ENCODE measurements at places on chromosomes 16 and 17.

DNA sequence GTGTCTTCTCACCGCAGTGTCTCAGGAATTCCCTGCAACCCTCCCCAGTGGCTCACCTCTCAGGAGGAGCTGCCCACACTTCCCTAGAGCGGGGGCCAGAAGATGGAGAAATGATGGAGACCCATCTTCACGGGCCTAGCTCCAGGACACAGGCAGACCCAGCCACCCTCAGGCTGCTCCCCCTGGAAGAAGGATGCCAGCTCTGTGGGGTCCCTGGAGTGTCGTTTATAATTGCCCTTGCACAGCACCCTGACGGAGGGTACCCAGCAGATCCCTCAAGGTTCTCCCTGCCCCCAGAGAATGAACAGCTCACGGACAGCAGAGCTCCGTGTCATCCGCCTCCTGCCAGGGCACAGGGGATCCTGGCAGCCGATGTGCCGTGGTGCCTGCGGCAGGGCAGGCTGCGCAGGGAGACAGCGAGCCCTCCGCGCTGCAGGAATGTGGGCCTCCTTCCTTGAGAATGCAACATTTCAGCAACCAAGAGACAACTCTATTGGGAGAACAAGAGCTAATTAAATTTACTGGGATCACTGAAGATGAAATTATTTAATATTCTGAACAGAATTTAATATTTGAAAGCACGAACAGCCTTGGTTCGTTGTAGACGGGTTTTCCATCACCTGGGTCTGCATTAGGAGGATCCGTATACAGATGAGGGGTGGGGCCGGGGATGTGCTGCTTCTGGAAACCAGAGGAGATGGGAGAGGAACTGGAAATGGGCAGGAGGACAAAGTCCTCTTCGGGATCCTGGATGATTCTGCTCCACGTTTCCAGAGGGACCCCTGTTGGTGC lies 21.0 kb upstream of the RBFOX3 start:
- no peak for DNase-seq

DNA sequence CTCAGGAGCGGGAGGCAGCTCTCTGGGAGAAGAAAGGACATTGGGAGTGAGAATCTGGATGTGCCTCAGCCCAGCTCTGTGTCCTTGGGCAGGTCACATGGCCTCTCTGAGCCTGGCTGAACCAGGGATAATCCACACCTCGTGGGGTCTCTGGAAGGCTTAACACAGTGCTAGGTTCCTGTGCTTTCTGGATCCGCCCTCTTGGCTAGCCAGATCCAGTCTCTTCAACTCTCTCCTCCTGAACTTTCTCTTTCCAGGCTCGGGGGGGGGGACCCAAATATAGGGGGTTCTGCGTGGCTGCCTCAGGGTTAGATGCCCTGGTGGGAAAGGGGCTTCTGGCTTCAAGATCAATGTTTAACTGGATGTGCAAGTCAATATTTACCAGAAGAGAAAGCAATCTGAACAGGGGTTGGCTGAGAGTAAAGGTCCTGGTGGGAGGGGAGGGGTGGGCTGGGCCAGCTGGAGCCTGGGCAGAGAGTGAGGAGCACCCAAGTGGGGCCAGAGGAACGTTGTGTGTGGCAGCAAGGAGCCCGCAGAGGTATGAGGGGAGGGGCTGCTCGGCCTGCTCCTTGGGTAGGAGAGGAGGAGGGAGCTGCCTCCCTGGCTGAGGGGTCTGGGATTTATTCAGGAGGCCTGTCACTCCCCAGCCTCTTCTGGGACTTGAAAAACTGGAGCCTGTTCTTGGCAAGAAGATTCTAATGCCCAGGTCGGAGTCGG lies at the start of gene SERPINF2:
TSS of gene SERPINF2 (plus strand) at position 501 of the 717 bp plus-strand sequence. CDS start 2,125 bp downstream, outside the sequence.
- DNase-seq = no peak

GRCh38 chr17:63358956-63359355 lies 87.2 kb downstream of the CYB561 start:
- no peak for DNase-seq

- DNase-seq = no peak
These were observed 16.2 kb upstream of the HNF1B start for GRCh38 chr17:37761059-37761458.

- DNase-seq = no peak
These were observed 6.0 kb downstream of the TTC19 start for GRCh38 chr17:16005636-16006035.

GRCh38 chr16:68069511-68070248 lies 15.5 kb upstream of the NFATC3 start:
- no peak for DNase-seq

DNA sequence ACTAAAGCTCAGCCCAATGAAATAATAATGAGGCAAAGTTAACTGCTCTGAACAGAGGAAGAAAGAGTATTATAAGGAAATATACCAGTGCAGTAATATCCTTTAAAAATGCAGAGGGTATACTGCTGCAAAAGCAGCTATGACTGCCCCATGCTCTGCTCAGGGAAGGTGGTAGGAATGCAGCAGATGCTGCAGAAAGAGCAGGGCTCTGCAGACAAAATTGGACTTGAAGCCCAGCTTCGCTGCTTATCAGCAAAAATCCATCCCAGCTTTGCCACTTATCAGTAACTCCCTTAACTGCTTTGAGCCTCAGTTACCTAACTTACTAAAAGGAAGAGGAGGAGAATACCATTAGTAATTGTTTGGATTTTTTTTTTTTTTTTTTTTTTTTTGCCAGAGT lies 533.8 kb upstream of the CDH5 start:
- no peak for DNase-seq

- no peak for DNase-seq
These were observed 406.7 kb upstream of the MAF start for GRCh38 chr16:80007231-80007630.

GRCh38 chr17:76757256-76757655 lies 19.3 kb downstream of the MFSD11 start:
- no peak for DNase-seq

- no peak for DNase-seq
These were observed 3.8 kb downstream of the SLX4 start for GRCh38 chr16:3607634-3608033.

GRCh38 chr16:88691129-88691813 lies 5.0 kb upstream of the SNAI3 start:
- DNase-seq = no peak

DNA sequence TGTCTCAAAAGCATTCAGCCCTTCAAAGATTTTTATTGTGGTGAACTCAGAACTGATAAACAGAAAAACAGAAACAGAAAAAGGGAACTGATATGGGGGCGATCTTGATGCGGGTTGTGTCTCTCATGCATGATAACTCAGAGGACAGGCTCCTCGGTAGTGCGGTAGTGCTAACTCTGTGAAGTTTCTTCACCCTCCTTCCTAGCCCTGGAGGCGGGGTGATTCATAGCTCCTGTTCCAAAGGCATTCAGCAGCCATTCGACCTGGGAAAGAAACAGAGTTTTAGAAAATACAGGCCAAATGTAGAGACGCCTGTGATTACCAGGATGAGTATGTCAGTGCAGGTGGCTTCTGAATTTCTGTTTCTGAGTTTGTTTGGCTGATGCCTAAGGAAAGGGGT lies 5.5 kb upstream of the MAF start:
- DNase-seq = peak; percentile 53

DNA sequence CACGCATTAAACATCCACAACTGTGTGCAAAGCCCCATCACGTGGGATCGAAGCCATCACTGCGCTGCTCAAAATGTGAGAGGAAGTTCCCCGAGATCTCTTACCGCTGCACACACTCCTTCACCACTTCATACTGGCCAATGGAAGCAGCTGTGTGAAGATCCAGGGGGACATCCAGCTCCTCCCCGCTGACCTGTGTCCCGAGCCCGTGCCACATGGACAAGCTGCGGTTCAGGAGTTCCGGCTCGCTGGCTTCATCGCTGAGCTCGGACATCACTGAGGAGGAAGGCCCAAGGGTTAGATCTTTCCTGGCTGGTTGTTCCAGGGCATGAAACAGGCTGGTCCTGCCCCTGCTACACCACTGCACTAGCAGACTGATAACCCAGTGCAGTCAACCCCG lies 4.2 kb downstream of the ANKS3 start:
- DNase-seq = no peak

DNA sequence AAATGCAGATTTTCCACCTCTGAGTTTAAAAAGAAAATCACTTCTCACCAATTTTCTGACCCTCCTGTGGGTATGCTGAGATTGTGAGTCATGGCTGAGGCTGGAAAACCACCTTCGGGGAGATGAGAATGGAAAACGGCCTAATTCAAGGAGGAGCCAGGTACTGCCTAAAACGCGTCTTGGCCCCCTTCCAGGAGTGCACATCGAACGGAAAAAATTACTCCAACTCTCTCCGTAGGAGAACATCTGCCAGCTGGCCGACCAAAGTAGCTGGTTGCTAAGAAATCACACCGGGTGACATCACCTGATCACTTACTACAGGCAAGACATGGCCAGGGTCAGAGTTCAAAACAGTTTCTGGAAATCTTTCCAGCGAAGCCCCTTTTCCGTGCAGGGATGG lies 107.6 kb downstream of the ZNF423 start:
- DNase-seq = peak; percentile 32

DNA sequence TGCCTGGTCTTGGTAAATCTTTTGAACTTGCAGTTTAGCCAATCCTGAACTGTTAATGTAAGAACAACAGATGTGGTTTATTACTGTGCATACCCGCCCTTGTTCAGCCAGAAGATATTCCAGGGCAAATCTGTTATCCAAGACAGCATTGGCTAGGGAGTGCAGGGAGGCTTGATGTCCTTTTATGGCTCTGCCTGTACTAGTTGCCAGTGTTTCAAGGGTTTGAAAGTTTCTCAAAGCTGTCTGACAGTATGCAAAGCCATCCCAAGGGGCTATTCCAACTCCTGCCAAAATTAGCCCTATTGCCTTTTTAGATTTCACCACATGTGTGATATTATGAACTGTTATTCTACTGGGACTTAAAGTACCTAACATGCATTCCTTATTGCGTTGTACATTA lies 30.1 kb downstream of the LCMT1 start:
- no peak for DNase-seq

- DNase-seq = no peak
These were observed 224.0 kb downstream of the IRX3 start for GRCh38 chr16:54062361-54063278.

DNA sequence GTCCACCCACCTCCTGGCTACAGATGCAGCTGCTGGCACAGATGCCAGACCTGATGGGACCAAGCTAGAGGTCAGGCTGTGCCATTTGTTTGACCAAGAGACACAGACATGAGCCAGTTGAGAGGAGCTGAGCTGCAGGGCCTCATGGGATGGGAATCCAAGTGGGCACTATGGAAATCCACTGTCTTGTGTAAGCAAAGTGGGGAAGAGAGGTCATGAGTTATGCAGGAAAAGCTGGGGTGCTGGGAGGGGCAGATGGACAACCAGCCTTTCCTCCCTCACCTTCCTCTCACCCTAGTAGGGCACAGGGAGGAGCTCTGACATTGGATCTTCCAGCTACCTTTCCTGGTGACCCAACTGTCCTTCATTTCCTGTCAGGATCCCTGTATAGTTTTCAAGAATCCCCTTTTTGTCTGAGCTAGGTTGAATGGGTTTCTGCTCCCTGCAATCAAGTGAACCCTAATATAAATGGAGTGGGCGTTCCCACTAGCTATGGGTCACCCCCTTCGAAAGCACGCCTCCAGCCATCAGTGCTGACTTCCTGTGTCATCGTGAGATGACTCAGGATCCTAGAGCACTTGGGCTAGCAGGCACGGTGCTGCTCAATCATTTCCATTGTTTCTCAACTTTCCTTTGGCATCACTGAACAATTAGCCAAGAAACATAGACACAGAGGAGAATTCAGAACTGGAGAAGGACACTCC lies 13.6 kb downstream of the ATPAF2 start:
- DNase-seq = peak; percentile 48
